ENCODE measurements at places on chromosomes 12 and 14.
A peak's percentile ranks its signal among the peaks of the same experiment; 100 is the strongest.

GRCh38 chr12:26246483-26247164 lies 51.3 kb downstream of the SSPN start:
- no peak for DNase-seq

GRCh38 chr12:56999456-56999855 lies 6.9 kb downstream of the ZBTB39 start:
- DNase-seq, result no peak

DNA sequence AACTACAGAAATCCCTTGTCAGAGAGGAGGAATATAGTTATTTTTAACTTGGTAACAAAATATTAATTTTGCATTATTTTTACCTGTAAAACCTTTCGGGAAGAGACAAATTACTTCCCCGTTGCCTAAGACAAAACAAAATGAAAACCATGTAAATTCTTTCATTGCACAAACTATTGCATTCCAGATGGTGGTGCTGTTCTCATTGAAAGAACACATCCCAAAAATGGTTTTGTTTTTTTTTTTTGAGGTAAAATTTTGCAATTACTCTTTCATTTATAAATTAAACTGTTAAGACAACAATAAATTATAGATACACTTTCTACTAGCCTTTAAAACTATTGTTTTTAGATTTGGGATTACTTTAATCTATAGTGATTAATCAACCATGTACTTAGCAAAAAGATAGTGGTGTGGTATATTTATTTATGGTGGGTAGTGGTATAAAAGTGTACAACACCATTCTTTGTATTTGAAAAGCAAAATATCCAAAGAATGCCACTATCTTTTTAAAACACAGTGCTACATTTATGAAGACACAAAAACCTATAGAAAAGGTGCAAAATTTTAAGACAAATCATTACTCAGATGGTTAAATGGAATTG lies 115.5 kb downstream of the SLC38A1 start:
- DNase-seq, result peak; percentile 6

DNA sequence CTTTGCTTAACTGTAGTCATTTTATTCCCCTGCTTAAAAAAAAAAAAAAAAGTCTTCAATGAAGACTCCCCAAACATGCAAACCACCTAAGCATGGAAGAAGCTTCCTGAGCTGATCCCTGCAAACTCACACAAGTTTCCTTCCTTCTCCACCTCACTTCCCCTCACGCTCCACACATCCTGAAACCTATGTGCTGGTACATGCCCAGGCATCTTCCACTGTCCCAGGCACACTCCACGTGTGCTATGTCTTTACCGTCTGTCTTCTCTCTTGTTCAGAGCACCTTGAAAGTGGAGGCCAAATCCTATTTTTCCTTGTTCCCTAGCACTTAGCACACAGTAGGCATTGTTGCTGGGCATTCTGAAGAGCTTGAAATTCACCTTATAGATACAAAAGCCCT lies 13.4 kb downstream of the LRIG3 start:
- DNase-seq, result no peak

DNA sequence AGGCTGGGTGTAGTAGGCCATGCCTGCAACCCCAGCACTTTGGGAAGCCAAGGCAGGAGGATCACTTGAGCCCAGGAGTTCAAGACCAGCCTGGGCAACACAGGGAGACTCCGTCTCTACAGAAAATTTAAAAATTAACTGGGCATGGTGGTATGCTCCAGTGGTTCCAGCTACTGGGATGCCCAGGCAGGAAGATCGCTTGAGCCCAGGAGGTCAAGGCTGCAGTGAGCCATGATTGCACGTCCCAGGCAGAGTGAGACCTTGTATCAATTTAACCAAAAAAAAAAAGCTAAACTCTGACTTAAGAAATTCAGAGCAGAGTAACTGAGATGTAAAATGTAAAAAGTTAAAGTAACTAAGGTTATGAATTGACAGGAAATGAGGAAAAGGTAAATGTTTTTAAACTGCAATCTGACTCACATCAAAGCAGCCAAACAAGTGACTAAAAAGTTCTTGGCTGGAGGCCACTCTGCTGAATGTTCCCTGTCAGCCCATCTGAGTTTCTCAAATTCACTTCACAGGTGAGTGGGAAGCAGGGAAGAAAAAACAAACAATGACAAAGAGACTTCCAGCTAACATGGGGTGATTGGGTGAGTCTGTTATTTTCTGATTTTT lies 21.3 kb downstream of the PRKD1 start:
- no peak for DNase-seq

GRCh38 chr12:50185301-50185895 lies 18.2 kb upstream of the CERS5 start:
- DNase-seq, result no peak

GRCh38 chr14:69346710-69347109 lies 51.4 kb downstream of the ERH start:
- DNase-seq, result no peak

DNA sequence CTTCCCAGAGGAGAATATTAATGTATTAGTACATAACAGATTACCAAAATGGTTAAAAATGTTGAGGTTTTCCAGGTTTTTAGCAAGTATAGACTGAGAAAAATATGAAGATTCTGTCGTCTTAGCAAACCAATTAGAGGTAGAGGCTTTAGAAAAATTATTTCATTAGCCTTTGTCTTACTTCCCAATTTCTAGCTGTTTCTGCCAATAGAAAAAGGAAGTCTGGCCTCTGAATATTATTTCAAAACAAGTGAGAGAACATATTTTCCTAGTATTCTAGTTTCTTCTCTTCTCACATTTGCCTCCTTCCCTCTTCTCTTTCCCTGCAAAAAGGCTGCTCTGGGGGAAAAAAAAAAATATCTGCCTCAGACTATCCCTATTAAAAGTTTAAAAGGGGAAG lies 16.4 kb downstream of the IPO8 start:
- no peak for DNase-seq

GRCh38 chr14:99316281-99317163 lies 44.5 kb upstream of the BCL11B start:
- no peak for DNase-seq

DNA sequence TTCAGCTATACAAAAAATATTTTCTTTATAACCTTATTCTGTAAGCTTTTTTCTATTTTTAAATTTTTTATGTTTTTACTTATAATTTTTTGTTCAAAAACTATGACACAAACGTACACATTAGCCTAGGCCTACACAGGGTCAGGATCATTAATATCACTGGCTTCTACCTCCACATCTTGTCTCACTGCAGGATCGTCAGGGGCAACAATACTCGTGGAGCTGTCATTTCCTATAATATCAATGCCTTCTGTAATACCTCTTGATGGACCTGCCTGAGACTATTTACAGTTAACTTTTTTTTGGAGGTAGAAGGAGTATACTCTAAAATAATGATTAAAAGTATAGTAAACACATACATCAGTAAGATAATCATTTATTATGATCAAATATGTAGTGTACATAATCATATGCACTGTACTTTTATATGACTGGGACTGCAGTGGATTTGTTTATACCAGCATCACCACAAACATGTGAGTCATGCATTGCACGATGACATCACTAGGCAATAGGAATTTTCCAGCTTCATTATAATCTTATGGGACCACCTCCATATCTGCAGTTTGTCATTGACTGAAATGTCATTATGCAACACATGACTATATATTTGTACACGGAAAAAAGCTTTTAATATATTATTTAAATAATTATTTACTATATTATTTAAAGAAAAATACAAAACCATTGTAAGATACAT lies 18.5 kb upstream of the PMCH start:
- no peak for DNase-seq

- DNase-seq, result no peak
Observed at GRCh38 chr12:39867631-39868327, 238.1 kb downstream of the SLC2A13 start.

- no peak for DNase-seq
Observed at GRCh38 chr12:70590549-70591226, 46.5 kb downstream of the PTPRB start.

GRCh38 chr12:905261-906031 lies 44.0 kb downstream of the RAD52 start:
- no peak for DNase-seq

- DNase-seq, result peak; percentile 90
Observed at GRCh38 chr14:67680121-67680602, 5.7 kb upstream of the VTI1B start.

DNA sequence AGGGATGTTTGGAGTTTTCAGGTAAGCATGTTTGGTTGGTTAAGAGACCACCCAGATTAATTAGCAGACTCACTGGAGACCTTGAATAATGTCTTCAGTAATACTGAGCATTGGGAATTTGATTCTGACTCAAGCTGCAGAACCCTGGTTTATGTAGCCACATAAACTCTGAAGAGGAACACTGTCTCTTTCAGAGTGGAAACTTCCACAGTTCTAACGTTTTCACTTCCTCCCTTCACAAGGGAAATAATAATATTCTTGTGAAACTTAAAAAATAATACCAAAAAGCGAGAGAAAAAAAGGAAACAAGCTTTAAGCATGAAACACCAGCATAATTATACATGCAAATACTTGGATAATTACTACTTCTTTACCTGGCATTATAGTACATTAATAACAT lies 40.0 kb upstream of the ST8SIA1 start:
- no peak for DNase-seq

DNA sequence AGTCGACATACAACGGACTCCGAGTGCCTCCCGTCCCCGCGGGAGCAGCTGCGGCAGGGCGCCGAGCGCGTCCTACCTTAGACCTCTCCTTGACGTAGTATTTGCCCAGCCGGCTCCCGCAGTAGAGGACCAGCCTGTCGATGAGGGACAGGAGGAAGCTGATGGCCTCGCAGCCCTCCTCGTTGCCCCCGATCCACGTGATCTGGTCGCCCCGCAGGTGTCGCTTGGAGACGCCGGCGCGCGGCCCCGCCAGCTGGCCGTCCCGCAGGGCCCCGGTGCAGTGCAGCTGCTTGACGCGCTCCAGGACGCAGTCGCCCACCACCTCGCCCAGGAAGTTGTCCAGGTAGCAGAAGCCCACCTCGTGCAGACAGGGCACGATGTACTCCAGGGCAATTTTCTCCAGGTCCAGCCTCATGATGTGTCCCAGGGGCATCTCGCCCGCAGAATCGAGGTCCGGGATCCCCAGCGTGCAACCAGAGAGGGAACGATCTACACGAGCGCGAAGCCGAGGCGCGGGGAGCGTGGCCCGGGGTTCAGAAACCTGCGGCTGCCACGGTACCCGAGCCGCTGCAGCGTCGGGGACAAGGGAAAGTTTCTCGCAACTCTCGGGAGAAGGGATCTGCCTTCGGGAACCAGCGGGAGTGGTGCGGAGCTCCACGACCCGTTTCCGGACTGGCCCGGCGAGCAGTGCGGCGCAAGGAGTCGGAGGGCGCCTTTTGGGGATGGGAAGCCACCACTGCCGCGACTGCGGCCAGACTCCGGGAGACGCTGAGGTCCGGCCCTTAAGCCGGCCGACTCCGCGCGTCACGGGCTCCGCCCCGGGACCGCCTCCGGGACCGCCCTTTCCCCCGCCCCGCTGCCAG lies at the start of gene EGLN3:
TSS of gene EGLN3 (minus strand) at position 755 of the 863 bp plus-strand sequence. CDS start at position 433, 322 bp downstream.
- peak; percentile 73 for DNase-seq

- no peak for DNase-seq
Observed at GRCh38 chr12:130162745-130163460, 639 bp downstream of the FZD10 start.

DNA sequence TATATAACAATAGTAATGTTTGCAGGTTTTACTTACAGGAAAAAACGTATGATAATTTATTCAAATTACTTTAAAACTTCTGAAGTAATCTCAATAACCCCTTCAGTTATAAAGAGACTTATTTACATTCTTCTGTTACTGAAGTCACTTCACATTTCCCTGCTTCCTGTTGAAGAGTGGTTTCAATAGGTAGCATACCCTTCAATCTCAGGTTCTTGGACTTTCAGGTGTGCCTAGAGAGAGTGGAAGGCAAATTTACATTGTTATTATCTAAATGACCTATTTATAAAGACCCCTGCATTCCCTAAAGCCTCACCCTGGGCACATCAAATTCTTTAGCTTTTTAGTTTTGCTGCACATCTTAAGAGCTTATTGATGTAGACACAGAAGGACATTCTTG lies 137.6 kb upstream of the AEBP2 start:
- no peak for DNase-seq

DNA sequence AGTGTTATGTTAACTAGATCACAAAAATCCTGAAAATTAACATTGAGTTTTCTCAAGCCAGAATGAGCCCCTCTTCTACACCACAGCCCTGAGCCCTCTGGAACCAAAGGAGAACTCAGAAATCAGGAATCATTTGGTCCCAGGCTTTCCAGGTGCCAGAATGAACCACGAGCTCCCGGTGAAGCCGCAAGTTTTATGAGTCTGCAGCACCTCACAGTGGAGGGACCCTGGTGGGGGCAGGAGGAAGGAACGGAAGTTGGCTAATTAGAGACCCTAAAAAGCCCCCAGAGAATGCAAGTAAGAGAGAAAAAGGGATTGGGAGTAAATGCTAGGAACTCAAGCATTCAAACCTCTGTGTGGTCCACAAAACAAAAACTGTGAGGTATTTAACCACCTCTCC lies 52.9 kb upstream of the BCL2L14 start:
- no peak for DNase-seq

DNA sequence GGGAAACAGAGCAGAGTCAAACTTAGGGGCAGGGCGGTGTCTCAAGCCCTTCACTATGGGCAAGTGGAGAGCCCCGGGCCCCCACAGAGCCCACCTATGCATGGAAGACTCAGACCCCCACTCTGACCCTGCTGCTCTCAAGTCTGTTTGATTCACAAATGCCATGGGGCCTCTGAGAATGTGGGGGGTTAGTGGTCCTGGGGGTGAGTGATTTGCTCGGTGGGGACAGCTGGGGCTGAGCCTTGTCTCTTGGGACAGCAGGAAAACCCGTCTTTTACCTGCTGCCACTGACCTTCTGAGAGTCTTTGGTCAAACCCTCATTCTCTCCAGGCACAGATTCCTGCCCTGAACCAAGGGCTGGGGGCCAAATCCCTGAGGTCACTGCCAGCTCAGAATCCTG lies 201.0 kb upstream of the RTL1 start:
- no peak for DNase-seq

DNA sequence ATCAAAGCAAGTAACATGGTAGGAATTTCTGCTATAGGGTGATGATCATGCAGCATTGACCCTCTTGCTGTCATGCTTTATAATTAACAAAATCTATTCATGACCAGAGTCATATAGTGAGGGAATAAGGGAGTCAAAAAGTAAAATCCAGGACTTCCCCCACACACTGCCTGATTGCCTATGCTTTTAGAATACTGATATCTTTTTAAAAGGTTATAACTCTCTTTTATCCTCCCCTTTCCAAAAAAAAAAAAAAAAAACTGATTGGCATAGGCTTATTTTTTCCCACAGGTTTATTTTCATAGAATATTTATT lies 51.4 kb downstream of the ZFP36L1 start:
- DNase-seq, result no peak

DNA sequence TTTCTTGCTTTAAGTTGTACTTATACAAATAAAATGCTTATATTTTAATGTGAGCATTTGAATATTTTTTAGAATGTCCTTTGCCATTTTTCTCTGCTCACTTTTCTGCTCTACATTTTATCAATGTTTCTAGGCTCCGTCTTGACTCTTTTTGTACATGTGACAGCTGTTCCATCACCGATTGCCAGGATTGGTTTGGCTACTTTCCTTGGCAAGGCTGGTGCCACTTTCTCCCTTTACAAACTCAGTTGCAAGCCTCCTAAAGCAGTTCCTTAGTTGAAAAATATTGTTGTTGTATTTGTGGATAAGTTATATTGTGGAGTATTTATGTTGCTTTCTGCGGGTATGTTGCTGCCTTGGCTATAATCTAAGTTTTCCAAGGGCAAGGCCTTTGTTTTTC lies 63.4 kb downstream of the DACT1 start:
- no peak for DNase-seq

Measured in activated CD4-positive, alpha-beta T cell treated with anti-CD3 and anti-CD28 coated beads, Interleukin-2, amount 50 U/mL, for 16 hours (primary cell).